ENCODE measurements at places on chromosomes 1 and 21.

DNA sequence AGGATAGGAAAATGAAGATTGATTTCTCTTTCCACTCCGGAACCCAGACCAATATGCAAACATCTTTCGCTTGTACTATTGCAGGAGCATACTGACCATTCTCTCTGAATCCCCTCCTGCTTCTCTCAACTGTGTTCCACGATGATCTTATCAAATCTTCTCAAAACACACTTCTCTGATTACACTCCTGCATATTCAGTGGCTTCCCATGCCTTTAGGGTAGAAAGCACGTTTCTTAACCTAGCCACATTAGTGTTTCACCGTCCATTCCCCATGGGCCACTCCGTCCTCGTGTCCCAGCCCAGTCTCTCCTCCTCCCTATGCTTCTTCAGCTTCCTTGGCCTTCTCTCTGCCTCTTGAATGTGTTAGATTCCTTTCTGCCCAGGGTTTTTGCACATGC, 198.5 kb downstream of the ZP4 start:
- no peak for DNase-seq

DNA sequence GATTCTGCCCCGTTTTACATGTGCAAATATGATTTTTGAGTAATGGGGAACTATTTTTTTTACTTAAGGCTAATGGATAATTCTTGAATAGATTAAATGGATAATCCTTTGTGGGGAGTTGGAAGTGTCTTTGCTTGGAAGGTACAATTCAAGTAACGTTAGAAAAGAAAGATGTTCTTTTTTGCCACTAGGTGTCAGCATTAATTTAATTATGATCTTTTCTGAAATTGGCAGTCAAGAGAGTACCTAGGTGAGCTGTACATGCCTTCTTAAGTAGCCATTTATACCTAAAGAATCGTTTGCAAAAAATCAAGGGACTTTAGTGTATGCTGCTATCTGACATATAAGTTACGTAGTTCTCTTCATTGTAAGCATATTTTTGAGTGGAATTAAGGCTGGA, 2.2 kb downstream of the FBXO28 start:
- no peak for DNase-seq

DNA sequence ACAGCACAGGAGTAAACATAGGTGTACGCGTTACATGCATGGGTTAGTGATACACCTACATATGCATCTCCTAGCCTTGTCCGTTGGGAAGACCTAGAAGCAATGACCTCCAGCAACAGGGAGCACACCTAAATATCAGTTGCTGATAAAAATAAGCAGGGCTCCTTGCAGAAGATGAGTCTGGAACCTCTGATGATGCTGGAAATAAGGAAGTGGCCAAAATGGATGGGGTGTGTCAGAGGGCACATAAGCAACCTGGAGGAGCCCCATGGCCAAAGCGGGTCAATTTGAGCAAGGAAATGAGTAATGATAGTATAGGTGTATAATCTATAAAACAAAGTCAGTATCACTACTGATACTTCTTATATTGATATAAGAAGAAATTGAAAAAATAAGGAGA, 13.7 kb downstream of the ADARB1 start:
- no peak for DNase-seq

DNA sequence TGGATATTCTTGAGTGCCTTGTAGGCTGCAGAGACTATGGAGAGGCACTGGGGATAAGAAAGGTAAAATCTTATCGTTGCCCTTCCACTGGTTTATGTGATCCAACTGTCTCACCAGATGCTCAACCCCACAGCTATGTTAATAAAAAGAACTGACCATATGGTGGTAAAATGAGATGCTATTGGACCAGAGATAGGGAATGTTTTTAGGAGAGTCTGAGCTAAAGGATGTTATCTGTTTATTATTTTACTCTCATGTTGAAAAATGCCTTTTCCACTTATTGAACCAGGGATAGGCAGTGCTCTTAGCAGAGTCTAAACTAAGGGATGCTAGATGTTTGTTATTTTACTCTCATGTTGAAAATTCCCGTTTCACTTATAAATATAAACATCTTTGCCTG, 172.8 kb upstream of the GREM2 start:
- DNase-seq, result no peak

DNA sequence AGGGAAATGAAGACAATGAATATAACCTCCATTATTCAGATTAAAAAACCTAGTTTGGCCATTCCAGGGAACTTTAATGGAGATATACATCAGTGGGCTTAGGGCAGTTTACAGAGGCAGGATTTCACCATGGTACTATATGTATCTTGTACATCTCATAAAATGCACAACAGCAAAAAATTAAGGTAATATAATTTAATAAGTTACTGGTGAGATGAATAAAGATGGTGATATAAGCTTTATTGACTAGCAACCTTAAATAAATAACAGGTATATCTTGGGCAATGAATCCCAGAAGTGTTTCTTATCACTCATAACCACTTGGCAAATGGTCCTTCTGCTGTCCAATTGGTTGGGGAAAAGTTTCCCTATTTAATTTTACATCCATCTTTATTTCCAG, 29.0 kb downstream of the XCL1 start:
- no peak for DNase-seq

DNA sequence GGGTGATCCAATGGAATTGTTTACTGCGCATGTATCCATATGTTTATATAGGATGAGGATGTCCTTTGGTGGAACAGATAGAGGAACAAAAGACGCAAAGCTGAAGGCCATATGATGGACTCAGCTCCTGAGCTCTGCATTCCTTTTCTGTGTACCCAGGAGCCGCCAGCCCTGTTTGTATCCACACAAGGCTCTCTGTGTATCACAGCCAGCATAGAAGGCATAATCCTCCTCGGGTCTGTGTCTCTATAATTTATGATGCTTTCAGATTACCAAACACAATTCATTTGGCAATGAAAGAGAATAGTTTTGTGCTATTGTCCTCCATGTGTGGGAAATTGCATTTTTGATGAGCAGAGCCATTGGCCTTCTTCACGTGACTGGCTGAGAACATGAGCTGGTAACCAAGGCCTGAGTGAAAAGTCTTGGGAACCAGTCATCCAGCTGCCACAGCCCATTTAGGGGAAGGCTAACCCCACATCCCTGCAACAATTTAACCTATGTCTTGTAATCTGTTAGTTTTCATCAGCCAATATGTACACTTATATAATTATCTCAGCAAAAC, 119.2 kb downstream of the PBX1 start:
- DNase-seq, result no peak

GRCh38 chr21:42636520-42637266, 16.7 kb upstream of the PDE9A start:
- DNase-seq, result no peak
